ENCODE measurements at places on chromosomes 12 and 14.

GRCh38 chr12:28827861-28828260, 321.2 kb upstream of the FAR2 start:
- DNase-seq: peak; percentile 1

DNA sequence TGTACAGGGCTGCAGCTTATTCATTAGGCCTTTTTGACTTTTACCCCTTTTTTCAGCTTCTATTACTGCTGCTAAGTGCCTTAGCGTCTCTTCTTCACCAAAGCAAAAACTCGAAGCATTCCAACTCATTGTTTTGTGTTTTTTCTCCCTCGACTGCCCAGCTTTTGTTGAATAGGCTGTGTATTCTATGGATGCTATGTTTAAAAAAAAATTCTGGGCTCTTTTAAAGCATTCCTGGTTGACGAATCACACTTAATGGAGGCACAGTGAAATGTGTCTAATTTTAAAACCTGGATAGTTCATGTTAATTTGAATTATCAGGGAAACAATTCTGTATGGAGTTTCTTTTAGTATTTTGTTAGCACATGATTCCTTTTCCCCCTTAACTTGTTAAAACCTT, 29.7 kb downstream of the KTN1 start:
- no peak for DNase-seq

DNA sequence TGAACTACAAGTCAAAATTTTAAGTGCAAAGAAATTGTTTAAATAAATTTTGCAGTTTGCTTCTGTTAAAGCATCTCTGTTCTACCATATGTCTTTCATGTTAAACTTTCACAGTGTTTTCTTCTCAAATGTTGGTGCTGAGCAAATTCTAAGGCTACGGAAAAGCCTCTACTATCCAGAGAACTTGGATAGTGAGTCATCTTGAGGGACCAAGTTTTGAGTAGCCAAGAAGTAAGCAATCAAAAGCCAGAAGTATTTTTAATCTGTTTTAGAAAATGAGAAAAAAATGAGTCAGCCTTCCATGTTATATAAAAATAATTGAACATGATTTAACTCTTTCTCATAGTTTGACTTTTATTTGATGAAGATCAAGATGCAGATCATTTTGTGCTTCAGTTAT, 3.3 kb downstream of the BRMS1L start:
- no peak for DNase-seq

DNA sequence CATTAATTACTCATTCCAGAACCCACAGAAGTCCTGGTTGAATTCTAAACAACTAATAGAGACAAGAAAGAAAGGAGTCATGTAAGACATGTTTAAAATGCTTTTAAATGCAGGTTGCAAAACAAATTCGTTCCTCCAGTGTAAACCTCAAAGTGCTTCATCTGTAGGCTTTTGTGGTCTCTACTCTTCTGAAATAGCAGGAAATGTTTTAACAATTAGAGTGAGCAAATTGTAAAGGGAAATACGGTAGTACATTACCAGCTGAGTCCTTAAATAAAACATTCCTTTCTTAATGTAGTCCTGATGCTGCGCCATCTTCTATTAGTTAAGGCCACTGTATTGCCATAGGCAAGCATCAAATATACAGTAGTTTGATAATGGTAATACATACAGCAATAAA, 1934.2 kb upstream of the SEL1L start:
- DNase-seq: no peak

GRCh38 chr12:645563-646071, 17.6 kb downstream of the NINJ2 start:
- no peak for DNase-seq

- no peak for DNase-seq
Observed at GRCh38 chr12:113802966-113803758, 163.0 kb downstream of the RBM19 start.

DNA sequence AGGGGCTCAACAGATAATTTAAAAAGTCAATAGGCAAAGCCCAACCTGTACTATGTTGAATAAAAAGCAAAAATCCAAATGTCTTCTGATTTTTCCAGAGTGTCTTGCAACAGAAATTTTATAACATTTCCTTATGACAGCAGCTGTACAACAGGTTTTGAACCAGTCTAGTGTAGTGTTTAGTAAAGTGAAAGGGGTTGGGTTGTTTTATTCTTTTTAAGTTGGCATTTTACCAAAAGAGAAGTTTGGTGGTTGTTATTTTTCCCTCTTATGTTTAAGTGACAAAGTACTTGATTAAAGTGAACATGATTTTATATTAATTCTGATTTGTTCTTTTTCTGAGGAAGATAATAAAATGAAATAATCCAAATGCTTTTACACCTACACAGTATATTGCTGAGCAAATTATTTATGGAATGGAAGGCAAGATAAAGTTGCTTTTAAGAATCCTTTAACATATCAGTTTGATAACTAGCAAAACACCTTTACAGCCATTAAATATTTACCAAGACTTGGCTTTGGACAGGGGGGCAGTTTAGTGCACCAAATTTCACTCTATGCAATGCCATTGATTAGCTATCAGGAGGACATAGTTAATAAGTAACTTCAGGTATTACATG, 128.9 kb downstream of the FOXA1 start:
- peak; percentile 10 for DNase-seq

DNA sequence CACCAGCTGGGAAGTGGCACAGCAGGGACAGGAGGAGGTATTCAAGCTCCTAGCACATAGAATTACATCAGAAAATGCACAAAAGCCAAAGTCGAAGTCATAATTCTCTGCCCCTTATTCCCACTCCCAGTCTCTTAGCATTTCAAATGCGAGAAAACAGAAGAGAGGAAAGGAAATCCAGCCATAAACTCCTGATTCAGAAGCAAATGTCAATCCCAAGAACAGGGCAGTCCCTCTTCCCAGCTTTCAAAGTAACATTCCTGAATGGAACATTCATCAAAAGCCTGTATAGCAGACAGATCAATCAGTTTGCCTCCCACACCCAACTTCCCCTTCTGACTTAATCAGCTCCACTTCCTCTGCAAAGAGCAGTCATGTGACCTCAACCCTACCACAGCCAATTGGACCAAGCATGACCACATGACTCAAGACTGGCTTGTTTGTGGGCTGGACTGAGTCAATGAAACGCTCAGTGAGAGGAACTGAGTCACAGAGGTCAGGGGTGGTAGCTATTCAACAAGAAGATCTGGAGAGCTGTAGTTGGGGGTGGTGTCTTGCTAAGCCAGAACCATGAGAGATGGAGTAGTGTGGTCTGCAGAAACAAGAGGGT, 41.4 kb upstream of the TUNAR start:
- DNase-seq: no peak

GRCh38 chr12:26125400-26126339, 833 bp upstream of the BHLHE41 start:
- DNase-seq: peak; percentile 81

DNA sequence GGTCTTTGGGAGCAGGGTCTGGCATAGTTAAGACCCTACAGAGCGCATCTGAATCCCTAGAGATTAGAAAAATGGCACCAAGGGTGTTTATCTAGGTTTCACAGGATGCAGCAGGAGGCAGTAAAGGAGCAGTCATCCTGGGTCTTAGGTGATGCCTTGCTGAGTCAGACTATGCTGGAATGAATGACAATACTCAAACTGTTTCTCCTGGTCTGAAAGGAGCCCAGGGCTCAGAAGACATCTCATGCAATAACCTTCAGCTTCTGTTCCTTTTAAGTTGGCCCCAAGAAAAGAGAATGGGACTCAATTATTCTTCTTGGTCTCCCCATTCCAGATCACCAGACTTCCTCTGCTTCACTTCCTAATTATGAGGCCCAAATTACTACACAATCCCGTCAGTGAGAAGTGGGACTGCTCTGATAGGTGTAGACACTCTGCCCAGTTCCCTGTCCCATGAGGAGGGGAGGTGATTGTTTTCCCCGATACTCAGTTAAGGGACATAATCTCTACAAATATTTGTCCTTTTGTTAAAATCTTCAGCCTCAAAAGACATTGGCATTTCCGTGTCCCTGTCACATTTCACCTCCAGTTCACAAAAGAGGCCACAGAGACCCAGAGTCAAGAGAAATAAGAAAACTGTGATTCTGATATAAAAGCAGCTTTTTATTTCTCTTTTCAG, 14.8 kb upstream of the APOF start:
- no peak for DNase-seq

- no peak for DNase-seq
Observed at GRCh38 chr12:18967814-18968213, 161.7 kb upstream of the PLEKHA5 start.

- no peak for DNase-seq
Observed at GRCh38 chr14:32733015-32733414, 205.7 kb upstream of the NPAS3 start.

- no peak for DNase-seq
Observed at GRCh38 chr12:50082644-50083043, 2.5 kb upstream of the SMARCD1 start.

GRCh38 chr14:38837343-38838048, 265.5 kb downstream of the SEC23A start:
- no peak for DNase-seq

- no peak for DNase-seq
Observed at GRCh38 chr12:49882248-49882850, 21.4 kb downstream of the FAIM2 start.

- DNase-seq: no peak
Observed at GRCh38 chr12:7376196-7376595, 67.8 kb downstream of the CD163L1 start.

DNA sequence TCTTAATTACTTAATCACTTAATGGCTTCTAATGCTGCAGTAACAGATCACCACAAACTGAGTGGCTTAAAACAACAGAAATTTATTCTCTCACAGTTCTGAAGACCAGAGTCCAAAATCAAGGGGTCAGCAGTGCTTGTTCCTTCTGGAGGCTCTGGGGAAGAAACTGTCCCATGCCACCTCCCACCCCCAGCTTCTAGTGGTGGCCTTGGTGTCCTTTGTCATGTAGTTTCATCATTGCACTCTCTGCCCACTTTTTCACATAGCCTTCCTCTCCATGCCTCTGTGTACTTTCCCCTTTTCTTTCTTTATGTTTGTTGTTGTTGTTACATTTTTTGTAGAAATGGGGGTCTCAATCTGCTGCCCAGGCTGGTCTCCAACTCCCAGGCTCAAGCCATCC, 16.1 kb upstream of the UBC start:
- no peak for DNase-seq

DNA sequence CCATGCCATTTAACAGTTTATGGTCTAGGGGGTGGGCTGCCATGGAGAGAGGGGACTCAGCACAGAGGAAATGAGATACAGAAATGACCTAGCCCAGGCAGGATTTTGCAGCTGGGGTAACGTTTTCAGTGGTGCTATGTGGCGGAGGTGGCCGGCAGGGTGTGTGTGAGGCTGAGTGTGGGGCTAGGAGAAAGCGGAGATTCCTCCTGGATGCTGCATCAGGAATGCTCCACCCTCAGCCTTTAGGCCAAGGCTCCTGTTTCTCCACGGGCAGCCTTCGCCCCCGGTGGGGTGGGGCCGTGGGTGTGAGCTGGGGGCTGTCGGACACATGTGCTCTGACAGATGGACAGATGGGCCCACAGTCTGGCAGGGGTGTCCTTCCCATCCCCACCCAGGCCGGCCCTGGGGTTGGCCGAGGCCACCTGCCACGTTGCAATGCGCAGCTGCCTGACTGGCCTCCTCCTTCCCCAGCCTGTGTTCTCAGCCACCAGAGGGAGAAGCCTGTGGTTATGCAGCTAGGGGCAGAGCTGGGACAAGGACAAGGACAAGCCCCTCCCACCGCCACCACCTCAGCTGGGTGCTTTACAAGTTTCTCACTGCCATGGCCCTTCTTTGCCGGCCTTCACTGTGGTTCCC, 44.3 kb downstream of the TEAD4 start:
- no peak for DNase-seq

GRCh38 chr12:49331380-49332222, 5.4 kb downstream of the C1QL4 start:
- peak; percentile 13 for DNase-seq

DNA sequence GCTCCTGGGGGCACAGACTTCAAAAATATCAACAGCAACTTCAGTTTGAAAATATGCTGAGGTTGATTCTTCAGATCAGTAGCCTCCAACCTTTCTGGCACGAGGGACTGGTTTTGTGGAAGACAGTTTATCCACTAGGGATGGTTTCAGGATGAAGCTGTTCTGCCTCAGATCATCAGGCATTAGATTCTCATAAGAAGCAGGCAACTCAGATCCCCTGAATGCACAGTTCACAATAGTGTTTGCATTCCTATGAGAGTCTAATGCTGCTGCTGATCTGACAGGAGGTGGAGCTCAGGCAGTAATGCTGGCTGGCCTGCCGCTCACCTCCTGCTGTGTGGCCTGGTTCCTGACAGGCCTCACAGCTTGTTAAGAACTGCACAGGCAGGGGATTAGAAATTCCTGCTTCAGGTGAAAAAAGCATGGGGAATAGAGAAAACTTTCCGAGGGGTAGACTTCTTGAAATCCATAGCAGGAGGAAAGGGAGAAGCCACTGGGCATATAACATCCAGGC, 12.8 kb downstream of the EPYC start:
- DNase-seq: no peak

- peak; percentile 78 for DNase-seq
Observed at GRCh38 chr12:116236148-116236731, 41.3 kb downstream of the MED13L start.

DNA sequence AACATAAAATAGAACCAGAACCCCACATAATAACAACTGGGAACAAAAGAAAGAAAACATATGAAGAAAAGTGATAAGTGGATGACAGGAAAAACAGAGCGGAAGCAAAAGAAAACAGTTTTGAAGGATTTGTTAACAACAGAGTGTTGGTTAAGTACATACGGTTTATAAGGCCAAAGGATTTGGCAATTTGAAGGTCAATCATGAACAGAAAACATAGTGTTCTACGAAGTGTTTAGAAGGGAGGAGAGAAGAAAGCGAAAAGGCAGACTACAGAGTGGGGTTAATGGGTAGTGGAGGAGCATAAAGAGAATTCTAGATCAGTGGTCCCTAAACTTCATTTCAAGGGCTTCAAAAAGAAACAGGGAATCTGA, 3.9 kb upstream of the AP4S1 start:
- no peak for DNase-seq

GRCh38 chr12:58309806-58310205, 368.4 kb downstream of the ATP23 start:
- DNase-seq: no peak

DNA sequence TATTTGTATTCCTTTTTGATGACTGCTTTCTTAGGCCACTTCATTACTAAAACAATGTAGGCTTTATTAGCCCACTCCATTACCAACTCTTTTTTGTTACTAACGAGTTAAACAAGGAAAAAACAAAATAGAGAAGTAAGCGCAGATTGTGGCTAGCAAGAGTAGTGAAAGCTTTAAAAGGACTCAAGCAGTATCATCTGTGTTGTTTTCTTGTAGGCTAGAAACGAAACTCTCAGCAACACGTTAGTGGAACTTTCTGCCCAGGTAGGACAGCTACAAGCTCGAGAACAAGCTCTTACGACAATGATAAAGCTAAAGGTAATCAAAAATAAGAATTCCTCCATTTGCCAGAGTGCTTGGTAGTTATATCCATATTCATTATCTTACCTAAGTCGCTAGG, 11.1 kb downstream of the CCDC62 start:
- no peak for DNase-seq

- DNase-seq: no peak
Observed at GRCh38 chr12:77995436-77996167, 164.9 kb downstream of the NAV3 start.

All from NCI-H1105 treated with DMSO at 0.1 percent for 48 hours (cell line).